ENCODE measurements at places on chromosomes 13 and 19.
A peak's percentile ranks its signal among the peaks of the same experiment; 100 is the strongest.

DNA sequence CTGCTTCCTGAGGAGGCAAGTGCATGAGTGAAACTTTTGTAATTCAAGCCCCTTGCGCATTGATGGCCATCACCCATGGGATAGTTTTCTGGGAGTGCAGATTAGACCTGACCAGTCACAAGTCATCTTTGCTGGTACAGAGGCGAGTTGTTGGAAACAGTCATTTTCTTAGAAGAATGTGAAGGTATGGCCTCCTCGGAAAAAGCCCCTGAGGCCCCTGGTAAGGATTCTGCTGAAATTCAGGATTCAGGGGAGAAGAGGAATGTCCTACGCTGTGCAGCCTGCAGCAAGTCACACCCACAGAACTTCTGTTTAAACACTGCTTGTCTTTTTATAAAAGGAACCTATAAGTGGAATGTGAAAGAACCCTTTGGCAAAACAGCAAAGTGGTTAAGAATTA is 11.0 kb upstream of the SPART start:
- no peak for DNase-seq

GRCh38 chr19:12858041-12858928 is 20.0 kb downstream of the MAST1 start:
- no peak for DNase-seq

GRCh38 chr19:35796645-35797542 is 15.8 kb downstream of the PRODH2 start:
- no peak for DNase-seq

GRCh38 chr13:28100150-28101121 is at the start of gene FLT3:
Gene FLT3, minus strand, starts transcription at chr13:28100576. Its CDS starts 66 bp downstream, at chr13:28100510.
- peak; percentile 6 for DNase-seq

DNA sequence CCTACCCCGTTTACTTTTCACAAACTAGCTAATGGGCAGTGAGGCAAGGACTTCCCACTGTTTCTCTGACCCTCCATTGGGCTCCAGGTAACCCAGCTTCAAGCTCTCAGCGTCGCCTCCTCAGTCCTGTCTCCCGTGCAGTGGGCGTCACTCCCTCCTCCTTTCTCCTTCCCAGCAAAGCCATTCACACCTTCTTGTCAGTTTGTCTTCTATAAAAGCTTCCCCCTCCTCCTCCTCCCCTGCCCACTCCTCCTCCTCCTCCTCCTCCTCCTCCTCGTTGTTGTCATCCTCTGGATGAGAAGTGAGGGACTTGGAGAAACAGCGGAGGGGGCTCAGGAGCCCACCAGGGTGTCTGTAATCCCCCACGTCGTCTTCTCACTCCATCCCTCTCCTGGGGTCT is 1.7 kb upstream of the GALP start:
- DNase-seq, result no peak

DNA sequence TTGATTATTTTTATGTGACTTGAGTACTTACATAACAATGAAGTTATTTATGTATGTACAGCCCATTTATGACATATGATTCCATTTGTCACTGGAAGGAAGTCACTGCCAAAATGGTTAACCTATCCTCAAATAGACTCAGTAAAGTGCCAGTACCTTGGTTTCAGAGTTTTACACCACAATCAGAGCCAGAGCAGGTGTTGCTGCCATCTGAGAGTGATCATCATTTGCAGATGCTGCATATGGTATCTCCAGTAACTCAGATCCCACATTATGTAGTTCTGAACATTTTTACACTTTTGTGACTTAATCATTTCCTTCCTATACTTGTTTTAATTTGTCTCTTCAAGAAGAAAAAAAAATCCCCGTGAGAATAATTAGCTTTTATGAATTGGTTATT is 313.3 kb downstream of the HS6ST3 start:
- no peak for DNase-seq

DNA sequence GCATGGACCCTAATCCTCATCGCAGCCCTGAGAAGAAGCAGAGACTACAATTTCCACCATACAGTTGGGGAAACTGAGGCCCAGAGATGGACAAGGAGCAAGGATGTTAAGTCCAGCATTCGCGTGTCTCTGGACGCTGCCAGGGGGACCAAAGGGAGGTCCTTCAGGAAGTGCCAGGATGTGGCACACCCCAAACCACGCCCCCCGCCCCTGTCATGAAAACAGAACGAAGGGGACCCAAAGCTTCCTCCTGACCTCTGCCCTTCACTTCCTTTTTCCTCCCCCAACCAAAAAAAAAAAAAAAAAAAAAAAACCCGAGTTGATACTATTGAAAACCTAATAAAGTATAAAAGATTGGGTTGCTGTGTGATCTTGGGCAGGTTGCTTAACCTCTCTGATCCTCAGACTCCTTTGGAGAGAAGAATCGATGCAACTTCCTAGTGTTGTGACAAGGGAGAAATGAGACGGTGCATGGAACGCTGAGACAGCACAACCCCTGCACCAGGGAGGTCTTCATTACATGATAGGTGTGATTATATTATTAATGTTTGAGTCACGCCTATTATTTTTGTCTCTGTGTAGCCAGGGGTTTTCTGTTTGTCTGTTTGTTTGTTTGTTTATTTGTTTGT is 2.7 kb upstream of the ZBTB7A start:
- peak; percentile 34 for DNase-seq

GRCh38 chr13:33494596-33495204 is 209.1 kb upstream of the STARD13 start:
- DNase-seq, result no peak

DNA sequence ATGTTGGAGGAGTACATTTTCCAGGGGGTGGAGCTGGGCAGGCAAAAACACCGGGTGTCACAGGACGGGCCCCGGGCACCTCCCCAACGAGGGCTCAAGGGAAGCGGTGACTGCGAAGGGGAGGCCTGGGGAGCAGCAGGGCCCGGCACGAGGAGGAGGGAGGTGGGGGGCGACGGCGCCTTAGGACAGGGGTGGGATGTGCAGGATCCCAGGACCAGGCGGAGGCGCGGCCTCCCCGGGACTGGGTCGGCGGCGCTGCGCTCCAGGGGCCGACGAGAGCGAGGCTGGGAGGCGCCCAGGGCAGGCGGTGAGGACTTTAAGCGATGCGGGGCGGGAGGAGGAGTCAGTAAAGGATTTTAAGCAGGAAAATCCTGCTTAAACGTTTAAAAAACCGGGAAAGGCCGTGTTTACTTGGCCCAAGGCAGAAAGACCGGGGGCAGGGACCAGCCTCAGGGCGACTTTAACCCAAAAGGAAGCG is 427 bp downstream of the ZNF160 start:
- DNase-seq, result peak; percentile 25

DNA sequence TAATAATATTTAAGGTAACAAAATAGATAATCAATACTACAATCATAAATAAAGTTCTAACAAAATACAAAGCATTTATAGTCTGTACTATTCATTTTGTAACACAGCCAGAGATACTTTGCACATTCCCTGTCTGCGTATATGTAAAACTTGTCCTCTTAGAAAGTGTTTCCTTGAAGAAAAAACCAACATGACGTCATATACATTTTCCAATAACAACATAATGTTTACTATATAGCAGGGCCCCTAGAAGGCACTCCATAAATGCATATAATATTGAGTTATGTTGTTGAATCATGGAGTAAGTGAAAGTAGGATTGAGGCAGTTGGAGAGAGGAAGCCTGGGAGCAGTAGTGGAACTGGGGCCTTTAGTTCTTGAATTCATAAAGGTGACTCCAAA is 371.4 kb upstream of the HTR2A start:
- no peak for DNase-seq

DNA sequence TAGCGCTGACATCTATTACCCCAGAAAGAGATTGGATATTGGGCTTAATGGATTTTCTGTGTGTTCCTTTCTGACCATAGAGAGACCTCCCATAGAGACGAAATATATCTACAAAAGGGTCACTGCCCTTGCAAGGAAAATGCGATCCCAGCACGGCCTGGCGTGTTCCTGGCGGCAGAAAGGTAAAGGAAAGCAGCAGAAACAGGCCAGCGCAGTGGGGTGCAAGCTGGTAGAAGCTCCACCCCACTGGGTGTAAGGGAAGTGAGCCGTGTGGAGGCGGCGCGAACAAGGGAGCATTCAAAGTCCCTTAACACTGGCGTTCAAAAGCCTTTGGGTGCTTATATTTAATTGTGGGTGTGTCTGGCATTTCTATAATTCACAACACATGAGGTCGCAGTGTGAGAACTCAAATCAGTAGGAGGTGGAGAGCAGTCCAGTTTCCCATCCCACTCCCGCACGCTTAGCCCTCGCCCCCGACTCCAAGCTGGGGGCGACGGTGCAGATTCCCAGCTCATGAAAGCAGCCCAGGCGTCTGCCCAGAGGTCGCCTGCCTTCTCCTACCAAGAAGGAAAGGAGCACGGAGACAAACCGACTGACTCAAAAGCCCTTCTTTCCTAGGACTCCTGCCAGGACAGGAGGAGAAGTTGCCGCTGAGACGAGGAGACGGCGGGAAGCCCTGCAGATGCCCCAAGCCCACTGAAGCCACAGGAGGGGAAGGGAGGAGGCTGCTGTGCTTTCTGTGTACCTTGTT is 478.4 kb downstream of the FOXO1 start:
- DNase-seq, result peak; percentile 50

GRCh38 chr19:19997656-19998268 is 41.5 kb downstream of the ZNF682 start:
- DNase-seq, result peak; percentile 16

GRCh38 chr19:11483366-11484111 is 2.7 kb upstream of the ELAVL3 start:
- no peak for DNase-seq

GRCh38 chr19:1028062-1028926 is 1.9 kb downstream of the CNN2 start:
- no peak for DNase-seq

DNA sequence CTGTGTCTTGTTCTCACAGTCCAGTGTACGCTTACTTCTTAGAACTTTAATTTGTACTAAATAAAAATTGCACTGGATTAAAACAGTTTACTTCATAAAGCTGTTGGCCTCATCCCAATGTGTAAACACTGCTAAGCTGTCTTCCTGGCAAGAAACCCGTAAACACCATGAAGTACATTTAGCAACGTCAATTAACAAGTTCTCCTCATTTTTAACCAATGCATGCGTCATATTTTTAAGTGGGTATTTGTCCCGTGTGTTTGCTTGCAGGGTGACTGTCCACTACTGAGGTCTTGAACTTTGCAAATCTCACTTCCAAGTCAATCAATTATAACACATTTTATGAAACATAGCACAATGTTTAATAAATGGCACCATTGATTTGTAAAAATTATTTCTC is 28.2 kb downstream of the LAIR2 start:
- no peak for DNase-seq

- DNase-seq, result no peak
Observed at GRCh38 chr13:71873418-71874247, 6.6 kb upstream of the DACH1 start.

- no peak for DNase-seq
Observed at GRCh38 chr13:51739027-51739764, 64.8 kb downstream of the DHRS12 start.

DNA sequence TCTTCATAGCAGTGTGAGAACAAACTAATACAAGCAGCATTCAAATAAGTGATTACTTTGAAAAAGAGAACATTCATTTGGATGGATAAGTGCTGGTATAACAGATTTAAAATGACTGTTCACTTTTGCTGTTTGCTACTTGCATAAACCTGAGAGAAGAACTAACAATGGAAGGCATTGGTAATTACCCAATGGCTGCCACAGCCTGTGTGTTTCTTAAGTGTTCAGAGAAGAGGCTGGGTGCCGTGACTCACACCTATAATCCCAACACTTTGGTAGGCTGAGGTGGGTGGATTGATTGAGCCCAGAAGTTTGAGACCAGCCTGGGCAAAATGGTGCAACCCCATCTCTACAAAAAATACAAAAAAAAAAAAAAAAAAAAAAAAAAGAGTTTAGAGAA is 4.9 kb upstream of the TEX26 start:
- DNase-seq, result no peak

GRCh38 chr13:25932365-25932764 is 119.5 kb downstream of the SHISA2 start:
- no peak for DNase-seq

- no peak for DNase-seq
Observed at GRCh38 chr13:31818236-31818635, 78.9 kb downstream of the RXFP2 start.

- no peak for DNase-seq
Observed at GRCh38 chr13:46720189-46720588, 76.8 kb downstream of the ESD start.

DNA sequence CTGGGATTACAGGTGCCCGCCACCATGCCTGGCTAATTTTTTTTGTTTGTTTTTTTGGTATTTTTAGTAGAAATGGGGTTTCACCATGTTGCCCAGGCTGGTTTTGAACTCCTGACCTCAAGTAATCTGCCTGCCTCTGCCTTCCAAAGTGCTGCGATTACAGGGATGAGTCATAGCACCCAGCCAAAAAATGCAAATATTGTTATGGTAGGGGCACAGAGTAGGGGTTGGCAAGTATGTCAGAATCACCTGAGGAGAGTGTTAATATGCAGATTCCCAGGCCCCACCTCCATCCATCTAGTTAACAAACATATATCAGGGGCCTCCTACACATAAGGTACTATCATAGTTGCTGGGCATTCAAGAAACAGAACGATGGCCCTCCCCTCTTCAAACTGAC is 44.7 kb downstream of the VAV1 start:
- no peak for DNase-seq

- DNase-seq, result no peak
Observed at GRCh38 chr13:113869263-113869662, 5.4 kb upstream of the GAS6 start.

GRCh38 chr19:48502350-48503018 is 9.2 kb downstream of the LMTK3 start:
- DNase-seq, result peak; percentile 75

DNA sequence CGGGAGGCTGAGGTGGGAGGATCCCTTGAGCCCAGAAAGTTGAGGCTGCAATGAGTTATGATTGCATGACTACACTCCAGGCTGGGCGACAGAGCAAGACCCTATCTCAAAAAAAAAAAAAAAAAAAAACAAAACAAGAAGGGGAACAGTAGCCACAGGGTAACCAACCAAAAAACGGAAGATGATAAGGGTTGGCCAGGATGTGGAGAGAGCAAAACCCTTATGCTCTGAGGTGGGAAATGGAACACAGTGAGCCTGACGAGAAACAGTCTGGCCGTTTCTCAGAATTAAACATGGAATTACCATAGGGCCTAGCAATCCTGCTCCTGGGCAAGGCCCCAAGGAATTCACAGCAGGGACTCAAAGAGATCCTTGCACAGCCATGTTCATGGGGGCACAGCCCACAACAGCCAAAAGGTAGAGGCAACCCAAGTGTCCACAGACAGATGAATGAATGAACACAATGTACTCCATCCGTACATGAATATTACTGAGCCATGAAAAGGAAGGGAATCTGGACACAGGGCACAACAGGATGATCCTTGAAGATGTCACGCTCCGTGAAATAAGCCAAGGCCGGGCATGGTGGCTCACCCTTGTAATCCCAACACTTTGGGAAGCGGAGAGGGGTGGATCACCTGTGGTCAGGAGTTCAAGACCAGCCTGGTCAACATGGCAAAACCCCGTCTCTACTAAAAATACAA is 11.3 kb downstream of the NMRK2 start:
- no peak for DNase-seq

- DNase-seq, result no peak
Observed at GRCh38 chr19:46218160-46218559, 11.4 kb upstream of the IGFL1 start.

- no peak for DNase-seq
Observed at GRCh38 chr19:29945433-29945832, 3.4 kb downstream of the URI1 start.

Measured in activated CD4-positive, alpha-beta T cell treated with anti-CD3 and anti-CD28 coated beads, Interleukin-2, amount 50 U/mL, for 4 hours (primary cell).